ENCODE measurements at places on chromosomes 5 and 9.

DNA sequence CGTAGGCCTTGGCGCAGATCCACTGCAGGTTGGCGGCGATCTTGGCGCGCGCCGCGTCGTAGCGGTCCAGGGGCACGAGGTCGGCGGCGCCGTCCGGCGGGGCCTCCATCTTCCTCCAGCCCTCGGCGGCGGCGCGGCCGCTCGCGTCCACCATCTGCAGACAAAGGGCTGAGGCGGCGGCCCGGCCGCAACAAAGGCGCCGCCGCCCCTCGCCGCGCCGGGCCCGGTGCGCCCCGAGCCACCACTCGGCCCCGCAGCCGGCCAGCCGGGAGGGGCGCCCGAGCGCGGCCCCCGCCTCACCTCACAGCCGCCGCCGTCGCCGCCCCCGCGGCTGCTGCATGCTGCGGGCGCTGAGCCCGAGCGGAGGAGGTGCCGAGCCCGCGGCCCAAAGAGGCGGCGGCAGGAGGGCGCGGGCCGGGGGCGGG is 328 bp downstream of the CAMSAP1 start:
- no peak for DNase-seq

DNA sequence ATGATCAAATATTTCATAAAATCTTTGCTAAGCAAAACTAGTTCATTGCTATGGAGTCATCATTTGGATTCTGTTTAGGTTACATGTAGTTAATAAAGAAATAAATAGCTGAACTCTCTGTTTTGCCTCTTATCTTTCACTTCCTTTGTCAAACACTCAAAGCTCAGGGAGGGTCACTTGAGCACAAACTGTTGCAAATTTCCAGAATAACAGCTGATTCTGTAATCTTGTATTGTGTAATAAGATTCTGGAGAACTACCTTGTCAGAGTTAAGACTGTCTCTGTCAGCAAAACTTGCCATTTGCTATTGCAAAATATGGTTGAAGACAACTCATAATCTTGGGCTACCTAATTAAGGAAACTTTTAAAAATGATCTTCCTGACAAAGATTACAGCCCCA is 182.0 kb upstream of the MOCS2 start:
- DNase-seq: no peak

- DNase-seq: no peak
Measured at GRCh38 chr5:171080186-171080938, 218.5 kb downstream of the RANBP17 start.

DNA sequence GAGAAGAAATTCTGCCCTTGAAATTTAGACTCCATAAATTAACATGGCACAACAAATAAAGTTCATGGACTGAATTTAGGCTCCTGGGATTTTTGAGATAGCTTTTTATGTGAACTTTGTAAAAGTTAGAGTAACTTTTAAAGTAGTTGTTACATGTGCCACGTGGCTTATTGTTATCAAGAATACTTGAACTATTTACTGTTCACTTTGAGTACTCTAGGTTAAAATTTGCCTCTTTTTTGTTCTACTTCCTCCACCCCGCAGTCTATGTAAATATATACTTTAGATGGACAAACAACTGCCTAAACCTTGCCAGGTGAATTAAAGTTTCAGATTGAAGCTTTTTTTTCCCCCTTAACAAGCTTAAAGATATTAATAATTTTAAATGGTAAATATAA is 457.9 kb downstream of the RAB3C start:
- no peak for DNase-seq

DNA sequence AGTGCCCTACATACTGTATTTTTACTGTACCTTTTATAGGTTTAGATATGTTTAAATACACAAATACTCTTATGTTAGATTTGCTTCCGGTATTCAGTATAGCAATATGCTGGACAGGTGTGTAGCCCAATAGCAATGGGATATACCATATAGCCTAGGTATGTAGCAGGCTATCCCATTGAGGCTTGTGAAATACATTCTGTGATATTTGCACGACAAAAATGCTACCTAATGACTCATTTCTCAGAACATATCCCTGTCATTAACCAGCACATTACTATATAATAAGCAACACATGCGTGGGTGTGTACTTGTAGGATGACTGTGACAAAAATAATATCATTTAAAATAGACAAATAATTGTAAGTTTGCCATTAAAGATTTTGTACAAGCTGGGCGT is 208.8 kb downstream of the MRPS30 start:
- DNase-seq: no peak

DNA sequence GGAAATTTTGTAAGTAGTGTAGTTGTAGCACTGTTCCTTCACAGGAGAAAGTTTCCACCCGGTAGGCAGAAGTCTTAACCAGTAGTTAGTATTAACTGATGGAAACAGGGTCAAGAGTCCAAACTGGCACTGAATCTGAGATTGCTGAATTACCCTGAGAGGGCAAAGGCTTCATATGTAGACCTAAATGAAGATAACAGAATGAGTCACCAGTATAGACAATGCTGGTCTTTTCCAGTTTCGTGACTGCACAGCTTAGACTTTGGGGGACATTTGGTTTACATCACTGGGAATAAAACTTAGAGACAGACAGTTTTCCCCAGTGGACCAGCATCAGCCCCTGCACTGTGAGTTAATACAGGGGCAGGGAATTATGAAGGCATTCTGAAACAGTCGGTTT is 60.5 kb downstream of the PCSK5 start:
- no peak for DNase-seq

DNA sequence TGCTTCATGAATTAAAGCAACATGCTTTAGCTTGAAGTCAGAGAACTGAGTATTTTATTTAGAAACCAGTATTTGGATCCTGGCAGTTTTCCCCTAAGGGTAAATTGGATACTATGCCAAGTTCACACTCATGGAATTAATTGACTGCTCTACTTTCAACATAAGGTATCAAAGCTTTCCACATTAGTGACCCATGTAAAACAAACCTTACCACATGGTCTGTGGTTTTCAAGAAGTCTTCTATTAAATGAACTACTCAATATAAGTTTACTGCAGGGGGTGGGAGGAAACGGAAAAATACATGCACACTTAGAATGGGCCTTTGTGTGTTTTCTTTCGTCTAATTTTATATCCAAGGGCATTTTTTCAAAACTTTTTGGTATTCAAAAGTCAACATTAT is 232.0 kb upstream of the FBXL7 start:
- DNase-seq: no peak

GRCh38 chr5:140108093-140109017 is 5.6 kb upstream of the PURA start:
- no peak for DNase-seq

DNA sequence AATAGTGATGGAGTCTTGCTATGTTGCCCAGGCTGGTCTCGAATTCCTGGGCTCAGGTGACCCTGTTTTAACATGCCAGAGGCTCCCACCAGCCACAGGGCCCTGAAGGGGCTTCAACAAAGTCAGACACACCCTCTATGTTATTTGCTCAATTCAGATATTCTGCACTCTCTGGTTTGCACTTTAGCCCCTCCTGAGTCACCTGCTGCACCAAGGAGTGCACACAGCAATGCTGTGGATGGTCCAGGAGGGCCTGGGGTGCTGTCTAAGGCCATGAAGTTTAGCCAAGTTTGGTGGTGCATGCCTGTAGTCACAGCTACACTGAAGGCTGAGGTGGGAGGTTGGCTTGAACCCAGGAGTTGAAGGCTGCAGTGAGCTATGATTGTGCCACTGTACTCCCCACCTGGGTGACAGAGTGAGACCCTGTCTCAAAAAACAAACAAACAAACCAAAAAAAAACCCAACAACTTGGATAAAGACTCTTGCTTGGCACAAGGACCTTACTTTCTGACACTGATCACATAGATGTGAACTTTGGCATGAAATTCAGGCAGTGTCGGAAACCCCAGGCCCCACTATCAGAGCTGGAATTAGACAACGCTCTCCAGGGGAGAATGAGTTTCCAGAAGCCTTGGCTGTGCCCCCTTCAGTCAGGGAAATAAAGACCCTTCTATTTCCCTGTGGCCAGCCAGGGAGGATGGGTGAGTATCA is 39.7 kb upstream of the CDKN2AIPNL start:
- DNase-seq: no peak

GRCh38 chr9:130765137-130766020 is 69.7 kb upstream of the ABL1 start:
- DNase-seq: no peak

GRCh38 chr5:132837868-132838267 is 7.4 kb upstream of the SHROOM1 start:
- DNase-seq: no peak

GRCh38 chr5:32589942-32590869 is 4.8 kb downstream of the SUB1 start:
- peak; percentile 78 for DNase-seq

GRCh38 chr9:13932528-13933267 is 381.2 kb downstream of the NFIB start:
- no peak for DNase-seq

DNA sequence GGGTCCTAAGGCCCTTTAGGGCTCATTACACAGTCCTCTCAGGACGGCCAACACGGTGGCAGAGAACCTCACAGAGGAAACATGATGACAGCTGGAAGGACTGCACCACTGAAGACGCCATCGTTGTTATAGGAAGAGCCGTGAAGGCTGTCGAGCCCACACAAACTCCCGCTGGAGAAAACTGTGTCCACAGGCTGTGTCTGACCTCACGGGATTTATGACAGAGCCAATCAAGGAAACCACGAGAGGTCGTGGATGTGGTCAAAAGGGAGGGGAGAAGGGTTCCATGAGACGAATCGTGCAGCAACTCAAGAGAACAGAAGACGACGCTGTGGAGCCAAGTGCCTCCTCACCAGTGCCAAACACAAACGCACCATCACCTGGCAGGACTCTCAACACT is 12.2 kb downstream of the QSOX2 start:
- no peak for DNase-seq

DNA sequence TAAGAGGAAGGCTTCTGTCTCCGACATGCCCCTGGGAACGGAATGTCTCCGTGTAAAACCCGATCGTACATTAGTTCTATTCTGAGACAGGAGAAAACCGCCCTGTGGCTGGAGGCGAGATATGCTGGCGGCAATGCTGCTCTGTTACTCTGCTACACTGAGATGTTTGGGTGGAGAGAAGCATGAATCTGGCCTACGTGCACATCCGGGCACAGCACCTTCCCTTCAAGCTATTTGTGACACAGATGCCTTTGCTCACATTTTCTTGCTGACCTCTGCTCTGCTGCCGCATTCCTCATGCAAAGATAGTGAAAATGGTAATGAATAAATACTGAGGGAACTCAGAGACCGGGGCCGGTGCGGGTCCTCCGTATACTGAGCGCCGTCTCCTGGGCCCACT is 2.2 kb upstream of the DPP7 start:
- no peak for DNase-seq

DNA sequence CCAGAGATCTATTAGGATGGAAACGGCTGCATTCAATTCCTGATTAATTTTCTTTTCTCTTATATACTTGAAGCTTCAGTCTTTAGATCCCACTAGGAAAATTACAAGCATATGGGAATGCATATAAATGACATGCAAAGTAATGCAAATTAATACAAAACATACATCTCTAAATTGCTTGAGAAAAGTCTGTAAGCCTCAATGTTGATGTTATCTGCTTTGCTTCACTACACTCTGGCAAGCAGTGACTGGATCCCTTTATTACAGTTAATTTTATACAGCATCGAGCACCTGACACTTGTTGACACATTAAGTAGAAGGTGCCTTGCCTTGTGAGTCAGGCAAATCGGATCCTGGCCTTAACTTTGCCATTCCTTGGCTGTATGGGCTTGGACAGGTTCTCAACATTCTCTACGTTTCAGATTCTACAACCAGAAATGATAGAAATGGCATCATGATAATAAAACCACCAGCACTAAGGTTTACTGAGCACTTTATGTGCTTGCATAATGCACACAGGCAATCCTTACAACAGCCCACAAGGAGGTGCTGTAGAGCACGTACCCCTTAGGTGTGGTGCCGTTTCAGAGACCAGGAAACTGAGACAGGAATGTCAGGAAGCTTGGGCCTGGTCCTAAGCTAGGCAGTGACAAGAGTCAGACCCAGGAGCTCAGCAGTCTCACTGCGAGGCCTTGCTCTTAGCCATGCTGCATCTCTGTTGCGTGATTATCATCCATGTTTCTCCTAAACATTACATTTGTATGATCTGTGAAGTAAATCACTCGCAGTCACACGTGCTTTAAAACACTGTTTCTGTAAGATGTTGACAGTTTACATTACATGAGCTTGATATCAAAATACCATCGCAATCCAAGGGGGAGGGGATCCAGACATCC is 2.7 kb downstream of the GCNT4 start:
- DNase-seq: peak; percentile 76

DNA sequence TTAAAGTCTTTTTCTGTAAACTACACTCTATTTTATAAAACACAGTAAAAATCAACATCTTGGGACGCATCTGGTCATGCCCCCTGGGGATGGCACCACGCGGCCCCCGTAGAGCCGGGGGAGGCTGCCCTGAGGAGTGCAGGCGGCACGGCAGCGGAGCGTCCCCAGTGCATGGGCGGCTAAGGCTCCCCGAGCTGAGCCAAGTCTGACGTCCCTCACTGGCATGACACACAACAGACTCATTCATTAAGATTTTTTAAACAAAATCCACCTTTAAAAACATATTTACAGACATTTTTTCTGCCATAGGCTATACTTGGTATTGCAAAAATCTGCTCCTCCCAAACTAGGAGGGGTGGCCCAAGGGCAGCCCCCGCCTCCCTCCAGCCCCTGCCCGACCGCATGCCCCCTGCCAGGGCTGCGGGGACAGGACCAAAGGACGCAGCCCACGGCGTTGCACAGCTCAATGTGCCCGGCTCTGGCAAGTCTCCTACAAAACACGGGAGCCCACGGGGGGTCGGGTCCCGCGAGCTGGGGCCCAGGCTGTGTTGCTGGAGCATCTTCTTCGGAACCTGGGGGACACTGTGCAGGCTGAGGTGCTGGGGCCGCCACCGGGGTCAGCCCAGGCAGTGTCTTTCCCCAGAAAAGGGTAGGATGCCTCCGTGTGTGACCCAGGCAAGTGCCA is 11.8 kb upstream of the SEC16A start:
- no peak for DNase-seq

DNA sequence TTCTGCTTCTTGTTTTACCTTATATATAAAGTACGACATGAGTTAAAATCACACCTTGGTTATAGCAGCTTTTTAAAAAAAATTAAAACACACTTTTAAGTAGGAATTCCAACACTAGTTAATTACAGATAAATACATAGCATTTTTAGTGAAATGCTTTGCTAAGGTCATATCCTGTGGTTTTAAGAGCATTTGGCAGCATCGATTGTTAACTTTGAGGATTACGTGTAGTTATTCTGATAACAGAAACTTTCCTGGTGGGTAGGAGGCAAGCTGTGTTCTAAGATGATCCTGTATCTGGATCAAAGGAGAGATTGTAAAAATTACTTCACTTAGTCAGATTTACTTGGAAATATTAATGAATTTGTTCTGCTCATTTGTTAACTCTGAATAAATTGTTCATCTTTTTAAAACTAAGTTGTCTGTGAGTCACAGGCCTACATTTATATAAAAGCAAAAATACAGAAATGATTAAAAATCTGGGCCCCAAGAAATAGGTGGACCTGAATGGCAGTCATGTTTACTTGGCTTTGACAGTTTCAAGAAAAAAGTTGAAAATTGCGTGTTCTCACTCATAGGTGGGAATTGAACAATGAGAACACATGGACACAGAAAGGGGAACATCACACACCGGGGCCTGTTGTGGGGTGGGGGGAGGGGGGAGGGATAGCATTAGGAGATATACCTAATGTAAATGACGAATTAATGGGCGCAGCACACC is 58.3 kb downstream of the TRIO start:
- peak; percentile 18 for DNase-seq

GRCh38 chr9:32255026-32255425 is 129.4 kb upstream of the ACO1 start:
- no peak for DNase-seq
